ENCODE measurements at places on chromosomes 2 and 18.
A peak's percentile ranks its signal among the peaks of the same experiment; 100 is the strongest.

GRCh38 chr2:190213441-190214335 lies 105.9 kb downstream of the HIBCH start:
- DNase-seq = no peak

GRCh38 chr2:226213717-226214116 lies 585.9 kb downstream of the IRS1 start:
- peak; percentile 67 for DNase-seq

DNA sequence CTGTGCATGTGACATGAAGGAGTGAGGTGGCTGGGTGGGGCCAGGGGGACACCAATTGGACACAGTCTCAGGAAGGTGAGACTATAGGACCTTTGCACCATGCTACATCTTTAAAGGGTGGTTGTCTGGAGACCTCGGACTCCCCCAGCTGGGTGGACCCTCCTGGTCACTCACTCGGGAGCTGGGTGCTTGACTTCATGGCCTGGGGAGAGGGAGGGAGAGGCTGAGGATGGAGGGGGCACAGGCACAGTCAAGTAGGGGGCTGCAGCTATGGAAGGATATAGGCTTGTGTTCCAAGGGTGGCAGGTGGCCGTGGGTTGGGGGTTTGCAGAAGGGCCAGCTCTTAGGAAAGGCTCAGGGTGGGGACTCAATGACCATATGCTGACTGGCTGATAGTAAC lies 7.1 kb upstream of the CELF4 start:
- DNase-seq = no peak

- no peak for DNase-seq
Measured at GRCh38 chr18:63089041-63089440, 230.5 kb downstream of the BCL2 start.

DNA sequence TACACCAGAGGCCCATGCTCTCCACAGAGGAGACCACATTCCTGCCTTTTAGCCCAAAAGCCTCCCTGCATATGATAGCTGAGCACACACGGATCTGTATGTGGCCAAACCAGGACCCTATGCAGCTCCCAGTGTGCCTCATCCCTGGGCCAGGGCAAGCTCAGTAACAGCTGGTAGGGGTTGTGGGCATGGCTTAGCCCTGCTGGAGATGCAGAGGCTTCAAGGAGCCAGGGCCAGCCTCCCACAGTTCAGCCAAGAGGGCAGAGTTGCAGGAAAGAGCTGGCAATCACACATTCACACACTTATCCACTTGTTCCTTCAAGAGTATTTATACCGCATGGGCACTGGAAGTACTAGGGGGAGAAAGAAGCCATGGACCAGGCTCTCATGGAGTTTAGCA lies 1.6 kb upstream of the LIMS2 start:
- DNase-seq = no peak

Data from iris pigment epithelial cell (primary cell).